Fibroblast of skin of right biceps (primary cell): ENCODE measurements at places on chromosomes 2 and 18.

- peak; percentile 13 for DNase-seq
These were observed 29.1 kb downstream of the DRC1 start for GRCh38 chr2:26430826-26431225.

GRCh38 chr2:227632827-227633226 lies 15.5 kb downstream of the SCYGR4 start:
- DNase-seq = no peak

DNA sequence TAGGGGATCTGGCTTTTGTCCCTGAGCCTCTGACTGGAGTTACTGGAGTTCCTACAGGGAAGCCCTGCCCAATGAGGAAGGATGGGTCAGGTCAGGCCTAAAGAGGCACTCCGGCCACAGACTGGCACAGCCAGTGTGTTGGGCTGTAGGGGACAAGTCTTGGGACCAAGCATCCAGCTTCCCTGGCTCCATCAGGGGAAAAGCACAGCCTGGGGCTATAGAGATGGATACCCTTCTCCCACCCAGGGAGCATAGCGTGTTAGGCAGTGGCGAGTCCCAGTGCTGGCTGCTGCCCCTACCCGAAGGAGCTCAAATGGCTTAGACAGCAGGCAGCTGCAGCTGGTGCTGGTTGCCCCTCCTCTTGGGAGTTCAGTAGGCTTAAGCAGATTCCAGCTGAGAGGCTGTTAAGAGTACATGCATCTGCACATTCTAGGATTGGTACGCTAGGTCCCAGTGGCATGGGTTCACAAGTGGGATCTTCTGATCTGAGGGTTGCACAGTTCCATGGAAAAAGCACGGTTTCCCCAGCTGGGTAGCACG lies 111.4 kb downstream of the DCDC2C start:
- DNase-seq = no peak

- peak; percentile 78 for DNase-seq
These were observed 44.6 kb downstream of the GORASP2 start for GRCh38 chr2:170973492-170974303.

DNA sequence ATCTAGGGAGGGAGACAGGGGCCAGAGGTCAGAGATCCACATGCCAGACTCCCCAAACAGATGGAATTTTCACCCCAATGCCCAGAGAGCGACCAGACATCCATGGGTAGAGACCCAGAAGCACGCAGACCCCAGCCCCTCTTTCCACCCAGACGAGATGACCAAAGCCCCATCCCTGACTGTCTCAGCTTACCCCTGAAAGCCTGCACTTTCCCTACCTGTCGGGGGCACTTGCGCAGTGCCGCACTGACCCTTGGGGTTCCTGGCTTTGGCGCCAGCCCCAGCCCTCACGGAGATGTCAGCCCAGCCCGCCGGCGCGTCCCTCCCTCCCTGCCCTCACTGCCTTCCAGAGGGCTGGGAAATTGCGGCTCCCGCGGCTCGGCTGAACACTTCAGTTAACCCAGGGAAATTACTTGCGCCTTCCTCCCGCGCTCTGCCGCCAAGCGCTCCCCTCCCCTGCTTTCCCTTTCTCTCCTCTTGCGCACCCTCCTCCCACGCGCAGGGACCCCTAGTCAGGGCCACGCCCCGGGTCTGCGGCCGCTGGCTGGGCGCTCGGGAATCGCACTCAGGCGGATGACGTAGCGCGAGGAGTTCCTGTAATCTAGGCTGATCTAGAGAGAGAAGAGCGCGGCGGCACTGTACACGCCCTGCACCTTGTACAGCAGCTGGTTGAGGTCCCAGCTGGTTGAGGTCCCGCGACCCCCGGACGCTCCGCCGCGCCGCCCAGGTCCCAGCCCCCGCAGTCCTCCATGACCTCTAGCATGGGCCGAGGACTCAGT lies 12.0 kb downstream of the ALPG start:
- peak; percentile 8 for DNase-seq

GRCh38 chr2:172788871-172789270 lies 53.2 kb downstream of the RAPGEF4 start:
- no peak for DNase-seq

- no peak for DNase-seq
These were observed 634.9 kb downstream of the EPHA4 start for GRCh38 chr2:220937245-220937644.

GRCh38 chr2:218295029-218295428 lies 2.7 kb upstream of the TMBIM1 start:
- DNase-seq = no peak

- DNase-seq = no peak
These were observed 15.0 kb upstream of the PAX3 start for GRCh38 chr2:222313816-222314215.

GRCh38 chr2:241532168-241532567 lies 23.8 kb upstream of the STK25 start:
- DNase-seq = no peak

DNA sequence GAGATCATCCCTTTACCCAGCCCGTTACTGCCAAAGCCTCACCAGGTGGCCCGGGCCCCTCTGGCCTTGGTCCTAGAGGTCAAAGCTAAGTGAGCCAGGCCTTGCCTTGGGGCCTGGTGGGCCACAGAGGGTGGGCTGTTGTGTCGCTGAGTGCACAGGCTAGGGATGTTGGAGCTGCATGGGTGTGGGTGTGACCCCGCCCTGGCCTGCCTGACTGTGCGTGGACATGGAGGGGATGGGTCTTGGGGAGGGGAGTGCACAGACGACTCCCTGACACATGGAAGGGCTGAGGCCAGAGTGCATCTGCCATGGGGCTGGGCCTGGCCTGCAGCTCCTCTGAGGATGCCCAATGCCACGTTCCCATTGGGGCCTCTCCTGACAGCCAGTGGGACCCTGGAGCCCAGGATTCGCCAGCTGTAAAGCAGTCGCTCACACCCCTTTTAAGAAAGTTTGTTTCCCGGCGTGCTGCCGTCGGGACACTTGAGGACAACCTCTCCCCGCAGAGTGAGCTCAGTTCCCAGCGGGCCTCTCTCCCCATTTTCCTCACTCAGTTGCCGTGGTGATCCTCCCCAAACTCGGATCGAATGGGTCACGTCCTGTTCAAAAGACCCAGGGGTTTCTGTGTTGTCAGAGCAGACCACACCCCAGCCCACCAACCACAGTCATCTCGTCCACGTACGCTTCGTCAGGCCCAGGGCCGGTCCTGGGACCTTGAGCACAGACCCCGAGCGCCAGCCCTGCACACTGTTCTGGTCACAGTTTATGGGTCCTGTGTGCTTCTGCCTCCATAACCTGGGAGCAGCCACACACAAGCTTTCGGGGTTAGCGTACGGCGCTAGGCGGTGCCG lies 93.5 kb downstream of the NFATC1 start:
- no peak for DNase-seq

DNA sequence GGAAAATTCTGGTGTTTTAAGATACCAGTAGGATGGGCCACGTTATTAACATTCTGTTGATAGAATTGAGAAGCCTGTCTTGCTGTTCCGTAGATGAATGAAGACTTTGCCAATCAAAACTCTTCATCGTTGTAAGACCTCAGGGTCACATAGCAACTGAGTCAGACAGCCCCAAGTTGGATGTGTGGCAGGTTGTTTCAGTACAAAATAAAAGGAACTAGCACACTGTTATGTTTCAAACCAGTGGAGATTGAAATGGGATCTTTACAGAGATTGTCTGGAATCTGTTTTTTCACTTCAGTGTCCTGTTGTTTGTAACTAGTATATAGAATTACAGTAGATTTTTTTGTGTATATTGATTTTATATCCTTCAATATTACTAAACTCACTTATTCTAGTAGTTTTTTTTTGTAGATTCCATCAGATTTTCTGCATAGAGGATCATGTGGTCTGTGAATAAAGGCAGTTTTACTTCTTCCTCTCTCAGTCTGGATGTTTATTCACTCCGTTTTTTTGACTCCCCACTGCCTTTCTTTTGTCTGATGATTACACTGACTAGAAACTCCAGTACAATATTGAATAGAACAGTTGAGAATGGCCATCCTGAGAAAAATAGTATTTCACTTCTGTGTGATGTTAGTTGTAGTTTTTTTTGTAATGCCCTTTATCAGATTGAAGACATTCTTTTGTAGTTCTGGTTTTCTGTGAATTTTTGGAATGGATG lies 22.7 kb downstream of the EPC2 start:
- no peak for DNase-seq

- DNase-seq = no peak
These were observed 7.3 kb downstream of the CEBPZ start for GRCh38 chr2:37224063-37224462.

- DNase-seq = no peak
These were observed 39.6 kb upstream of the CLASP1 start for GRCh38 chr2:121688820-121689219.

DNA sequence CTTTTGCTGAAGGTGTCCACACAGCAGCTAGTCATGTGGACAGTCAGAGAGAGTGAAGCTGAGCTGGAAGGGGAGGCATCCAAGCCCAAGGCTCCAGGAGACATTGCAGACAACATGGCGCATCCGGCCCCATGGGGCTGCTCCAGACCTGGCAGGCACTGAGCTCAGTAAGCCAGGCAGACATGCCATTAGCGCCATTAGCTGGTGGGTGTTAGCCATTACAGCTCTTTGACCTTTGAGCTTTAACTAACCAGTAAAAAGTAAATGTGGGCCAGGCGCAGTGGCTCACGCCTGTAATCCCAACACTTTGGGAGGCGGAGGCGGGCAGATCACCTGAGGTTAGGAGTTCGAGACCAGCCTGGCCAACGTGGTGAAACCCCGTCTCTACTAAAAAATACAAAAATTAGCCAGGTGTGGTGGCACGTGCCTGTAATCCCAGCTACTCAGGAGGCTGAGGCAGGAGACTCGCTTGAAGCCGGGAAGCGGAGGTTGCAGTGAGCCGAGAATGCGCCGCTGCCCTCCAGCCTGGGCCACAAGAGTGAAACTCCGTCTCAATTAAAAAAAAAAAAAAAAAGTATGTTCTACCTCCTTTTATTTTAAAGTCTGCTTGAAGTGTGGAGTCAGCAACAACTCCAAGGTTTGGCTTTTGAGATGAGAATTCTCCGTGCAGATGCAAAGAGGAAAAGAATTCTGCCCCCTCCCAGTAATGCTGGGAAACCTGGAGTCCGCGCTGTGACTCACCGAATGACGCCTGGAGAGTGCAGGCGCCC lies 69.4 kb downstream of the TWSG1 start:
- DNase-seq = no peak
